ENCODE measurements at places on chromosomes 7 and 10.
A peak's percentile ranks its signal among the peaks of the same experiment; 100 is the strongest.

DNA sequence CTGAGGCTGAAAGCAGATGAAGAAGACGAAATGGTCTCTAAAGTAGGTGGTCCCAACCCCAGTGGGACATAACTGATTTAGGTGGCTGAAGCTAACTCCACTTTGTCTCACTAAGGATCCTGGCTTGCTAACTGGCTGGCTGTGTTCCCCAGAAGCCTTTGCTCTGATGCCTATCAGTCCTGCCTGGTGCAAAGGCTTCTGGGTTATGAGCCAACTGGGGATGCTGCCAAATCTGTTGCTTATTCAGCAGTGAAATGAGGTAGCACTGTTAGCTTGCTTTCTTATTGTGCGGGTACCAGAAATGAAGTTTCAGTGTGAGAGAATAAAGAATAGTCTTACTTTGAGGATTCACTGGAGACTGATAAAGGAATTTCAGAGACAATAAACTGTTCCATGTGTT lies 18.1 kb downstream of the PRKG1 start:
- no peak for DNase-seq

GRCh38 chr7:96669812-96670211 lies 39.8 kb downstream of the SEM1 start:
- no peak for DNase-seq

GRCh38 chr10:32166365-32166764 lies 110.1 kb upstream of the KIF5B start:
- no peak for DNase-seq

DNA sequence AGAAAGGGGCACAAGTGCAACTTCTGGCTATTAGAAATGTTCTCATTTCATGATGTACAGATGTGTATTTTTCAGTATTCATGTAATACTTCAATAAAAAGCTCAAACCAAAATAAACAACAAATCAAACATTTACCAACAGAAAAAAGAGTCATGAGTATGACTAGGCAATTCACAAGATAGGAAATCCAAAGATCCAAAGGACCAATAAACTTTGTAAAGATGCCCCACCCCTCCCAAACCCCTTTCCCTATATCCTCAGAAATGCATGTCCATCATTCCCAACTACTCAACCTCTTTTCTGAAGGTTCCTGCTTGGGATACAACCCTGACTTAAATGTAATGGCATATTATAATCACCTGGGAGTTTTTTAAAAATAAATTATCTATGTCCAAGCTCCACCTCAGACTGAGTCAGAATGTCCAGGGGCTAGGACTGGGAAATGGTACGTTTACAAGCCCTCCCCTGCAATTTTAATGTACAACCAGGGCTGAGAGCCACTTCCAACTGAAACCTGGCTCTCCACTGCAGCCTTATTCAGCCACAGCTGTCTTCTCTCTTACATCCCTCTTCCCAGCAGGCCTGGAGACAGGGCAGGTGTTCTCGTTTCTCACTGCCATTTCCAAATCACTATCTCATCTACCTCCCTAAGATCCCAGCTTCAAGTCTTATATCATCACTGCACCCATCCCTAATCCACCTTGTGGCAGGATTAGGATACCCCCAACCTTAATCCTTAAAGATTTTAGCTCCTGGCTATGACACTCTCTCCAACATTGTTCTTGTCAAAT lies 36.5 kb downstream of the COA1 start:
- DNase-seq: no peak

- no peak for DNase-seq
Observed at GRCh38 chr10:127527891-127528290, 21.2 kb upstream of the NPS start.

DNA sequence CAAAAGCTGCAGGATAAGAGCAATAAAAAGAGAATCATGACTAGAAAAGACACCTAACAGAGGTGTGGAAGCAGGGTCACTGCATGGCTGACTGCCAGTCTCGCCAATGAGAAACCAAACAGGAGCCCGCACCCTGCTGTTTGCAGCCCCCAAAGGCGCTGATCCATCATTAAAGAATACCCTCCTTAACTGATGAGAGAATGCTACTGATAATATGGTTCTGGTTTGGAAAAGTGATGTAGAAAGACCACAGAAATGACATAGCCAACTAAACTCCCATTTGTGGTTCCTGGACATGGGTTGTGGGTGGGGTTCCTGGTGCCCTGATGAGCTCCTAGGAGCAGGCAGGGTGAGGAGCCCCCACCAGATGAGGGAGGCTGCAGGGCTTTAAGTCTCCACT lies 207.4 kb downstream of the TNS3 start:
- no peak for DNase-seq

DNA sequence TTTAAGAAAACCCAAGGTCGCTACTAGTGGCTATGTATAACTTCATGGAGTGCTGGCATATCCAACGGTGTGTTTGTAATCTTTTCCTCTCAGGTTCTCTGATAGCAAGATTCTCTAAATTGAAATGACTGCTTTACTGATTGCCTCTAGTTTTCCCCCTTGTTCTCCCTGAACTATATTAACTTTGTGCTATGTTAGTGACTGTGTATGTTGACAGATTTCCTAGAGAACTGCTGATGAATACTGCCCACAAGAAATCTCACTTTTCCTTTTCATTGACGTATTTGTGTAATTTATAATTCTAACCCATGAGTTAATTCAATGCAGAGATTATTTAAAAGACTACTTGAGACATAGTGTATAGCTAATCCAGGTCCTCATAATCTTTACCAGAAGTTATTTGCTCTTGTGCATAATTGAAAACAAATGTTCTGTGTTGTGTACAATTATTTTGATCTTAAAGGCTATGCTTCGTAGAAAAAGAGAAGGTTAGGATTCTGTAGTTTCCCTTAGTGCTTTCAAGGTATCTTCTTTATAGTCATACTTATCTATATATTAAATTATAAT lies 70.6 kb upstream of the GLCCI1 start:
- DNase-seq: no peak

DNA sequence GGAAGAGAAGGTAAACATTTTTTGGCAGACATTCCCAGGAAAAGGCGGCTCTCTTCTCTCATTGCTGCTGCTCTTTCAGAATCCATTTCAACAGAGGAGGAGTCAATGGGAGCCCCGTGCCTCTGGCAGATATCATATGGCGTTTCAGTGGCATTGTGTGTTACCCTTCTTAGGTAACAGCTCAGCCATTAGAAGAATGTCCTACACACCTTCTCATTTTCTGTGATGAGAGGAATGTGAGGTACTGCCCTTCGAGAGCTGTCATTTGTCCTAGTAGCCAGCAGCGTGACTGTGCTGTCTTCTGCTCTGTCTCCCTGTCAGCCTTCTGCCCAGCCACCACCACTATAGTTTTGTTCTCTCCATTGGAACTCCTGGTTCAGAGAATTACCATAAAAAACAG lies 102.4 kb downstream of the EGFR start:
- DNase-seq: no peak

DNA sequence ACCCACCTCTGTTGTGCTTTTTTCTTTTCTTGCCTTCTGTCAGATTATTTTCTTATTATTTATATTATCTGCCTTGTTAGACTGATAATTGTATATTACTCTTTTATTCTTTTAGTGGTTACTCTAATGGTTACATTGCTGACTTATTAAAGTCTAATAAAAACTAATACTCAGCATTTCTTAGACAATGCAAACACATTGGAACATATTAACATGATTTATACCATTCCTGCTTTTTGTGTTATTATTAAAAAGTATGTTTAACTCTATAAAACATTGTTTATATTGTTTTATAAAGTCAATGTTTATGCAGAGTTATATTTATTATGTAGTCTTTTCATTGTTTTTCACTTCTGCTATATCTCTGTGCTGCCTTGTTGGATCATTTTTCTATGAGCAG lies 68.0 kb upstream of the CACNA2D1 start:
- no peak for DNase-seq

DNA sequence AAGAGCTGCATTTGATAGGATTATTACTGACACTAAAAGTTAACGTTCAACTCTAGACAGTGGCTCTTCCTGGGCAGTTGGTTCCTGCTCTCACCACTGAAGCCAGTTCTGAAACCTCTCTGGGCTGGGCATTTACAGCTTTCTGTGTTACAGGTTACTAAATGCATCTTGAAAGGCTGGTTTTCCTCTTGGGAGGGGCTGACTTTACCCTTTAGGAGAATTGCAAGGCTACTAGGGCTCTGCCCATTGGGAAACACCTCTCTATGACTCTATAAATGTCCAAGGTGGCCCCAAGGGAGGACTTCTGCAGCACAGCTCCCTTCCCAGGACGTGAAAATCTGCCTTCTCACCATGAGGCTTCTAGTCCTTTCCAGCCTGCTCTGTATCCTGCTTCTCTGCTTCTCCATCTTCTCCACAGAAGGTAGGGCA lies at the start of gene GPR15LG:
GPR15LG (plus strand) TSS at position 301 of the 429 bp plus-strand sequence; CDS start at position 352, 51 bp downstream.
- DNase-seq: peak; percentile 21

- DNase-seq: no peak
Observed at GRCh38 chr7:107180378-107180777, 11.6 kb downstream of the HBP1 start.

- DNase-seq: no peak
Observed at GRCh38 chr7:452791-453455, 66.7 kb downstream of the PDGFA start.

DNA sequence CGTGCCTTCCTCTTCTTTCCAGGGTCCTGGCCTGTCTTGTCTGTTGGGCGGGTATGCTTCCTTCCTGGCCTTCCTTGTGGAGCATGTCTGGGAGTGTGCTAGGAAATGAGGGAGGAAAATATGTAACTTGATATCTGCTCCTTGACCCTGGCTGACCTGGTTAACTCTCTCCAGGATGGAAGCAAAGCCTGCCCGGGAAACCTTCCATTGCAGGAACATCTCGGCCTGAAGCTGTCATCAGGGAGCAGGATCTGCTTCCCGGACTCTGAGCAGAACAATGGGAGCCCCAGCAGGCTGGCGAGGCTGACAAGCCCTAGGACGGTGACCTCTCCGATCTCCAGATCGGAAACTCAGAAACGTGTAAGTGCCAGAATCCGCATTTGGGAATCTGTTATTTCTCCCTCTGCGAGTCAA lies 340.3 kb downstream of the FRMD4A start:
- DNase-seq: no peak

GRCh38 chr10:110788620-110789385 lies 82.9 kb upstream of the PDCD4 start:
- DNase-seq: no peak
